ENCODE measurements at places on chromosomes 3 and 15.

DNA sequence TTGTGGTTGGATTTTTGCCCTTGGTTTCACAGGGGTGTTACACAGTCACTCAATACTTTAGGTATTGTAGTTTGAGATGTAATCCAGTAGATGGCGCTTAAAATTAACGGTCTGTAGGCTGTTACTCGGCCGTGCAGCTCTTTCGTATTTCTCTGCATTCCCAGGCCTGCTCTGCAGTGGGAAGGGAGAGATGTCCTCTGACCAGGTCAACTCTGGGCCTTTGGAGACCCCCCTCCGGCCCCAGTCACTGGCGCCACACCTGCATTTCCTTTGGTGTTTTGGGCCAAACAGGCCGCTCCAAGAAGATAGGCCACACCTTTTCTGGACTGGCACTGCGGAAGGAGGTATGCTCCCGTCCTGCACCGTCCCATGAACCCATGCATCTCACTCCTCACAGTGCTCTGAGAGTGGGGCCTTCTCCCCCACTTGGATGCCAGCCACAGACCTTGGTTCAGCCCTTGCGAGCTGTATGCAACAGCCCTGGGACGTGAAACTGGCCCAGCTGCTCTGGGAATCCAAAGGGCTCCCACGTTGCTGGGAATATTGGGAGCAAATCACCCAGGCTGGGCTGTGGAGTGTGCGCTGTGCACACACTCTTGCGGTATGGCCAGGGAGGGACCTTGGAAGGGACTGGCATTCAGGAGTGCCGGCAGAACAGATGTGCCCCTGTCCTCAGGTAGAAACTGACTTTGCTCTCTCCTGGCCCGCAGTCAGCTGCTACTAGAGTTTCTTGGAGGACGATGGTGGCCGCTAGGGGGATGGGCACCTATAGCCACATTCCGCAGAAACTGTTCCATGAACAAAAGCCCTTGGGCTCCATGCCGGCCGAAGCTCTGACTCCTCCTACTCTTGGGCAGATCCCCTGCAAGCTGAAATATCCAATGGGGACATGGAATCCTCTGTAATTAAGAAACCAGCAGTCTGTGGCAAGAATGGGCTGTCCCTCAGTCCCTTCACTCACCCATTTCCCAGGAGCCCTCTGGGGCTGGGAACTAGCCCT lies 410.5 kb upstream of the CADM2 start:
- DNase-seq = no peak

DNA sequence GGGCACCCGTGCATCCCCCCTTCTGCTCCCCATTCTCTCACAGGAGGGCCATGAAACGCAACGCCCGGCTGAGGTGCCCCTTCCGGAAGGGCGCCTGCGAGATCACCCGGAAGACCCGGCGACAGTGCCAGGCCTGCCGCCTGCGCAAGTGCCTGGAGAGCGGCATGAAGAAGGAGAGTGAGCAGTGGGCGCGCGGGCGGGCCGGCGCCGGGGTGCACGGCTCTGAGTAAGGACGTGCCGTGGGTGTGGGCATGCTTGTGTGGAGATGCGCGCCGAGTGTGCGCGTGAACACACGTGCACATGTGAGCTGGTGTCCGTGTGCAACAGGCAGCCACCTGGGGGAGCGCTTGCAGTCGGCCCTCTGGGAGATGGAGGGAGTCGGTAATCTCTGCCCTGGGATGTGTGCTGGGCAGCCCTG lies 28.1 kb downstream of the NR1I2 start:
- DNase-seq = no peak

GRCh38 chr3:11641683-11642430 lies 1.9 kb downstream of the VGLL4 start:
- peak; percentile 61 for DNase-seq

GRCh38 chr15:80613762-80614365 lies 81.2 kb upstream of the ABHD17C start:
- DNase-seq = no peak

DNA sequence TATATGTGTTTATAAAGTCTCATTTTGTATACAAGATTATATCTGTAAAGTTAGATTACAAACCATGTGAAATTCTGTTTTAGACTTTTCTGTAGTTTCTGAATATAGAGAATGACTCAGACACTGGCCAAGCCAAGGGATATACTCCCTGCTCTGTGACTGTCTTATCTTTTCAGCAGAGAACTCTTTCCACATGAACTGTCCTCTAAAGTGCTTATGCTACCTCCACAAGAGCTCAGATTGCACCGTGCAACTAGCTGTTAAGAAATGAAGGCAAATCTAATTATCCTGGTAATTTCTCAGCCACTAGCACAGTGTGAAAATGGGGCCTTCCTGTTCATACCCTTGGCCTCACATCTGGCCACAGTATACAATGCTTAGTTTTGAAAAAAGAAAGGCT lies 44.3 kb upstream of the CPNE4 start:
- DNase-seq = no peak

DNA sequence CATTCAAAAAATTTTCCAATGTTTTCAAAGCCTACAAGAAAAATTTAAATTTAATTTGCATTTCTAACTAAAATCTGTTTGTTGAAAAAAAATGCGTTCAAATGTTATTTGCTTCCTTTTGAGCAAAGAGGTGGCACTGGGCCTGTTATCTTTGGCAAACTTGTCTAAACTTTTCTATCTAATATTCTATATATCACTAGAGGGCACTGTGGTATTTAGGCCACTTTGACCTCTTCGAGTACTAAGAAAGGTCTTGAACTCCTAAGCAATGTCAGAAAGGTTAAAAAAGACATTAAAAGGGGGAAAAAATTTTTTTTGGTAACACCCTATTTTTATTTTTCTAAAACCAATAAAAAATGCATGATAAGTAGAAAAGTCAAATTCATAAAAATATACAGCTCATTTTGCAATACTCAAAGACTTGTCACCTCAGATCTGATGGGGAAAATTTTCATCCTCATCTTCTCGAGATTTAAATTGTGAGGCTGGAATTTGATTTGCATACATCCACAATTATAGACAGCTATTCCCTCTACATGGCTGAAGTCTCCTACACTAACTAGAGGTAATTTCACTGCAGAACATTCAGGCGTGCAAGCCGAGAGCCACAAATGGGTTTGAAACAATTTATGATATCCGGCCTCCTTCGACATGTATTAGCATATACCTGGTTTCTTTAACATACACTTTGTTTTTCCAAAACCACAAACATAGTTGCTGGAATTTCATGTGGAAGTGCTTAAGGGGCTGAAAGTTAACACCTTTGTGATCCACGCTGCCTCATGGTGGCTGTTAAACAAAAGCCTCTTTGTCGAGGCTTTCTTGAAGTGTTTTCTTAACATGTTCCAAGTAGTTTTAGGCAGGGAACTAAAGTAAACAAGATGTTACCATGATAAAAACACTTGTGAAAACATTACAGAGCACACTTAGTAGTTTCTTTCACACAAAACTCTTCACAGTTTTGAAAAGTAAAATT lies 576.4 kb downstream of the FOXP1 start:
- peak; percentile 70 for DNase-seq

DNA sequence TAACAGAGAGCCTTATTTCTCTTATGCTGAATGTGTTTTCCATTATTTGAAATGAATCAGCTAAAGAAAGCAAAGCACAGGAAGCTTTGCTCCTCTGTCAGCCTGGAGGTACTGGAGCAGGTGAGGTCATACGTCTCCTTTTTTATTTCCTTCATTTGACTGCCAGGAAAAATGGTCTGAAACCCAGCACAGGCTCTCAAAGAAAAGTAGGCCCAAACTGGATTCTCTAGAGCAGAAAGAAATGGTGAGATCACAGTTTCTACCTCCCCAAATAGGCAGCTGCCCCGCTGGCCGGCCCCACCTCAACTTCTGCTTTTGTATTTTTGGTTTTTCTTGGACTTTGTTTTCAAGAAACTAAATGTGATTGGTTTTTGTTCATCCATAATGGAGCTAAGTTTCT lies 95.1 kb downstream of the RPL39L start:
- no peak for DNase-seq

DNA sequence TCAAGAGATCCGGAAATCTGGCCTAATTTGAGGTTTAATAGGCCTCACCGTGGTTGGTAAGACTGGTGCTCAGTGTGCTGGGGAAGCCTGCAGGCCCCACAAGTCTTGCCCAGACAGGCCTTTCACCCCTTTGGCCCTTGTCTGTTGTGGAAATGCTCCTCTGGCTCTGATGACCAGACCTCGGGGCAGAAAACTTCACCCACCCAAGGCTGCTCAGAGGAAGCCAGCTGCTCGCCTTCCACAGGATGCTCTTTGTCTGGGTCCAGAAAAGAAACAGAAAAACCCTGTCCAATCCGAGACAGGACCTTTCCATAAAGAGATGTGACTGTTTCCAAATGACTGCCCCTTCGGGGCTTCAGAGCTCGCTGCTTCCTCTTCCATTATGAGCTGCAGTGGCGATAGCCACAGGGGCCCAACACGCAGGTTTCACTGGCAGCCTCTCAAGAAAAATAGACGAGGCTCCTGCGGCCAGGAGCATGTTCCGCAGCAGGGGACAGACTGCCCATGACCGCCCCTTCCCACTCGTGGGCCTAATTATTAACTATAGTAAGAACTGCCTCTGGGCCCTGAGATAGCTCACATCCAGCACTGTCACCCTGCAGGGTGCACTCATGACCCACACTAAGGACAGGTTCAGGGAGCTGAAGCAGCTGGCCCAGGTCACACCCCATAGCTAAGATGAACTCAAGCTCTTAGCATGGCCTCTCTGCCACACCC lies 6.8 kb upstream of the SNX22 start:
- DNase-seq = no peak

DNA sequence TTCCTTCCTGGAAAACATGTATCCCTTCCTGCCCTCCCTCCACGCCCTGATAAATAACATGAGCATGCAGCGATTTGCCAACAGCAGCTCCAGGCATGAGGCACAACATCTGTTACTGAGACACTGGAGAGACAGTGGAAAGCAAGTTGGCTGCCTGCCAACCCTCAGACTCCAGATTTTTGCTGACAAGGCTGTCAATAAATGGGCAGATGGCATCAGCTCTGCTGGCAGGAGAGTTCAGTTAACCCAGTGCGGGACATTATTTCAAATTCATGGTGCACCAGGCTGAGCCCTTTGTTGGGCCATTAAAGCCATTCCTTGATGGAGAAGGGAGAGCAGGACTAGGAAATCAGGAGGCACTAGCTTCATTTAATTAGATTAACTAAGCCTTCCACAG lies 293.3 kb downstream of the MEX3B start:
- no peak for DNase-seq

- no peak for DNase-seq
Measured at GRCh38 chr3:80733522-80734176, 965.9 kb upstream of the ROBO1 start.

DNA sequence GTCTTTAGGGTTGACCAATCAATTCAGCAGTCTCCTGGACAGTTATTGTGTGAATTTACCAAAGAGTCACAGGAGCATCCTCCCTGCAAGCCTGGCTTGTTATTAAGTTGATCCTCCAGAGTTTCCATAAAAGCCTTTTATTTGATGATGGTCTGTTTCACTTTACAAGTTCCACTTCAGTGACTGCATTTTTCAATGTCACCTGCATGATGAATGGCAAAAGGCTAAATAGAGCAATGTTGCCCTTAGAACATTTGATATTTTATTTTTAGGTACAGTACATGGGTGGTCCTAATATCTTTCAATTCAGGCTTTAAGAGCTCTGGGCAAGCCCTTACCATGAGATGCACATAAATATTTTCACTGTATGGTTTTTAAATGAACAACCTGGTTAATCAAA lies 22.6 kb downstream of the GUCA1C start:
- no peak for DNase-seq

GRCh38 chr3:2334921-2335320 lies 236.3 kb downstream of the CNTN4 start:
- DNase-seq = no peak

DNA sequence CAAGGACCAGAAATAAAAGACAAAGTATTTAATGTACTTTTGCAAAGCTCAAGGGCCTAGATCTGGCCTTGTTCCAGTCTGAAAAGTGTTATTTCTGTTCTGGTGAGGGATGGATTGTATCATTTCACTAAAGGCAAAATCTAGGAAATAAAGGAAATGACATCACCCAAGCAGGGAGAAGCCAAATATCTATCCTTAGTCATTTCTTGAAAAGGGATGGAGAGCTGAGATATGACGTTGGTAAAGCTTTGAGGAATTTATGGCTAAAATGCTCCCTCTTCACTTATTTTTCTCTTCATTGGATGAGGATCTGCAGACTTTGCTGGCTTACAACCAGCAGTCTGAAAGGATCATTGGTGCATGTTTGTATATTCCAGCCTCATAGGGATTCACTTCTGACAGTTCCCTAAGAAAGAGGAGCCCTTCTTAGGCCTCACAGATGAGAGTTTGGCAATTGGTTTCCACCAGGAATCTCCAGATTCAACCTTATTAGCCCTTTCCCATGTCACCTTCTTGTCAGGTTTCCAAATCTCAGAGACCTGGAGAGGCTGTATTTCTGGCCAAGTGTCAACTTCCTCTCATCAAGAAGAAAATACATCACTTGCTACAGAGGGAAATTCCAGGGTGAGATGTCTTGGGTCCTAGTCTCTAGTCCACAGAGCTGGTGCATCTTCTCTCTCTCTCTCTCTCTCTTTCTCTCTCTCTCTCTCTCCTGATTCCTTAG lies 93.7 kb upstream of the BOC start:
- no peak for DNase-seq

DNA sequence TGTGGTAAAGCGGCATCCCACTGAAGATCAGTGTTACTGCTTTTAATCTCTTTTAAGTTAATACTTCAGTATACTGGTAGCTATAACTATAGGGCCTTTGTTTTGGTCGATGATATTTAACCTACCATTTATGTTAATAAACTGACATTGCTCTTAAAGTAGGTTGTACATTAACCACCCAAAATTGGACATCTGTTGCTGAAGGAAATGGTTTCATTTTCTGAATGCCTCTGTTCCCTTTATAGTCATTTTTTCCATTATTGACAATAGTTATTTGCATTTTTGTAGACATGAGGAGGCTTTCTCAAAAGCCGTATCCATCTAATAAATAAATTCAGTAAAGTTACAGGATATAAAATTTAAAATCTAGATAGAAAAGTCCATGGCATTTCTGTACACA lies 252.4 kb upstream of the UBE2E1 start:
- no peak for DNase-seq

- no peak for DNase-seq
Measured at GRCh38 chr3:112813016-112813415, 33.6 kb downstream of the CD200R1L start.

DNA sequence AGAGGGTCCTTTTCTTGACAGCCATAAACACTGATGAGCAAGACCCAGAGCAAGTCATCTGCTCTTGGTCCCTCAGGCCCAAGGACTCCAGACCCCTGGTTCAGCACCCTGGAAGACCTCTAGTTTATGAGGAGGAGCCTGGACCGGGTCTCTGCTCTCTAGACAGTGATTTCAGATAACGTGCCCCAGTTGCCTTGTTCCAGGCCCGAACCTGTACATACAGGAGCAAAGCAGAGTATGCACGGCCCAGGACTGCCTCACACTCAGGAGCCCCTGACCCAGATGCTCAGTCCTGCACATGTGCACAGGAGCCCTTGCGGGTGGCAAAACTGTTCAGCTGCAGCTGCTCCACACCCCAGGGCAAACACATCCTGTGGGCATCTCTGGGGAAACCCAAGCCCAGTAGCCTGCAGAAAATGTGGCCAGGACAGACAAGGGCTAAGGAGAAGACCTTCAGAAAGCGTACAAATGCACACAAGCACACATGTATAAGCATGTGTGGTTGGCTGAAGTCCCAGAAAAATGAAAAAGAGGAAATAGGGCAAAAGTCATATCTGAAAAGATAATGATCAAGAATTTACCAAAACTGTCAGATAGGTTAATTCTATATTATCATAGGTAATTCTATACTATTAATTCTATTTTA lies 59.9 kb upstream of the CORO2B start:
- DNase-seq = no peak

- no peak for DNase-seq
Measured at GRCh38 chr3:51963951-51964451, 3.3 kb downstream of the PCBP4 start.

GRCh38 chr3:80767604-80768003 lies 993.8 kb downstream of the GBE1 start:
- no peak for DNase-seq
